ENCODE measurements at places on chromosomes 16 and 17.

DNA sequence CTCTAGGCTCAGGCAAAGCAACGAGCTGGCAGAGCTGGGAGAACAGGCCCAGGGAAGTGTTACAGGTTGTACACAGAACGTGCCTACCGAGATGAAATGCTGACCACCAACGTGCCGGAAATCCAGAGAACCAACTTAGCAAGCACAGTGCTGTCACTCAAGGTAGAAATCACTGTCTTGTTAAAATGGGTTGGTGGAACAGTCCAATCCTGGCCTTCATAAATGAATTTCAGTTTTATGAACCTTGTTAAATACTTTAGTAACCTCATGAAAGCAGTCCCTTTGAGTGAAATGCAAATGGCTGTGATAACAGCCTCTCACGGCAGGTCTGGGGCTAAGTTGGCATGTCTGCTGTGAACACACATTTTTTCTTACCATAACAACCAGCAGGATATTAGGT lies 29.0 kb downstream of the ETV4 start:
- no peak for DNase-seq

GRCh38 chr16:82782715-82783251 lies 156.0 kb downstream of the CDH13 start:
- no peak for DNase-seq

DNA sequence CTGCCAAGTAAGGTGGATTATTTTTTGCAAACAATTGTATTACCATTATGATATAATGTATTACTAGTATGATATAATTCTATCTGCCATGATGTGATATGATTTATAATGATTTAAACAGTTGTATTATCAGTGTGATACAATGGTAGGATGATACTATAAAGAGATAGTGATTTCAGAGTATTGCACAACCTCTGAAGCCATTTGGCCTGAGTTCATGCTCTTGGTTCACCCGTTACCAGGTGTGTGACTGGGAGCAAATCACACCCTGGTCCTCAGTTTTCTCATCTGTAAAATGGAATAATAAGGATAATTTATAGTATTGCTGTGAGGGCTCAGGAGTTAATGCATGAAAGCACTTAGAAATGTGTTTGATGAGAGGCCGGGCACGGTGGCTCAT lies 905.0 kb upstream of the RBFOX1 start:
- no peak for DNase-seq

- DNase-seq, result no peak
Observed at GRCh38 chr17:56289321-56289720, 136.0 kb downstream of the ANKFN1 start.

DNA sequence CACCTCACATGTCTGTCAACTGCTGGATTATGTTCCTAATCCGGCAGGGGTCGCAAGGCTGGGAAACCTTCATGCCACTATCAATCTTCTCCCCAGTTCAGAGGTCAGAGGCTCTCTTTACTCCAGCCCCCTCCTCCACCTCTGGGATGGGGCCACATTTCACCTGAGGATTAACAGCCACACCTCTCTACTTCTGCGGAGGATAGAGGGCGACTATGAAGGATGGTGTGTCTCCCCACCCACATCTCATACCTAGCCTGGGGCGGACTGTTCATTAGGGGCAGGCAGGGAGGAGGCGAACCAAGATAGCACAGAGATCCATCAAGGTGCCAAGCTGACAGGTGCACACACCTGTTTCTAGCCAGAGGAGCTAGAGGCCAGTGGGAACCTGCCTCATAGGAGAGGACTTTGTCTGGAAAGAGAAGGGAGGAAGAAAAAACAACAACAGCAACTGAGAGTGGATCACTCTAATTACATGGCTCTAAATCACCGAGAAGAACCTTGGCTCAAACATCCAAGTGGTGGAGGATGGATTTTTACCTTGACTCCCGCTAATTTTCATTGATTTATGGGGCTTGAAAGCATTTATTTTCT lies 41.9 kb upstream of the SKAP1 start:
- no peak for DNase-seq

DNA sequence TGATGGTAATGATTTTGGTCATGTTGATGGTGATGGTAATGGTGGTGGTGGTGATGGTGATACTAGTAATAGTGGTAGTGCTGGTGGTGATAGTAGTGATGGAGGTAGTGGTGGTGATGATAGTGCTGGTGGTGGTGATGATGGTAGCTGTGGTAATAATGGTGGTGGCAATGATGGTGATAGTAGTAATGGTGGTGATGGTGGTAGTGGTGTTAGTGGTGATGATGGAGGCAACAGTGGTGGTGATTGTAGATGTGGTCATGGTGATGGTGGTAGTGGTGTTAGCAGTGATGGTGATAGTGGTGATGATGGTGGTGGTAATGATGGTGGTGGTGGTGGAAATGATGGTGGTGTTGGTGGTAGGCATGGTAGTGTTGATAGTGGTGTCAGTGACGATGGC lies 127.0 kb upstream of the RPL38 start:
- DNase-seq, result no peak
